Transverse colon (tissue), 4 donors: ENCODE measurements at places on chromosomes 1 and 21.

DNA sequence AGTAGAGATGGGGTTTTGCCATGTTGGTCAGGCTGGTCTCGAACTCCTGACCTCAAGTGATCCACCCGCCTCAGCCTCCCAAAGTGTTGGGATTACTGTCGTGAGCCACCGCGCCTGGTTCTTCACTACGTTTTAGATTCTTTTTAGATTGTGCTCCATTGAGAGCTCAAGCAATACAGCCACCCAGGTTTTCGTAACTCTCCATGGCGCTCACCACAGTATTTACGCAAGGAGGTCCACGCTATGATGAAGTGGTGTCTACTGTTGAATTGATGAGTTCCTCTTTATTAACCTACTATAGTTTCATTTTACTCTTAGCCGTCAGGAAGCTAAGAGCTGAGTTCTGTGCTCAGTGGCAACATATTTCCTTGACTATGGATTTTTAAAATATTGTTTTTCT is 1.8 kb upstream of the KIF1B start:
- DNase-seq, result no peak

GRCh38 chr1:202452508-202452907 is 104.0 kb downstream of the PPP1R12B start:
- DNase-seq, result no peak

- DNase-seq, result no peak
Measured at GRCh38 chr21:45651921-45652320, 8.4 kb downstream of the PCBP3 start.

GRCh38 chr1:167974698-167975097 is 37.8 kb upstream of the MPC2 start:
- no peak for DNase-seq

GRCh38 chr1:178046591-178047270 is 47.2 kb upstream of the RASAL2 start:
- DNase-seq, result no peak

DNA sequence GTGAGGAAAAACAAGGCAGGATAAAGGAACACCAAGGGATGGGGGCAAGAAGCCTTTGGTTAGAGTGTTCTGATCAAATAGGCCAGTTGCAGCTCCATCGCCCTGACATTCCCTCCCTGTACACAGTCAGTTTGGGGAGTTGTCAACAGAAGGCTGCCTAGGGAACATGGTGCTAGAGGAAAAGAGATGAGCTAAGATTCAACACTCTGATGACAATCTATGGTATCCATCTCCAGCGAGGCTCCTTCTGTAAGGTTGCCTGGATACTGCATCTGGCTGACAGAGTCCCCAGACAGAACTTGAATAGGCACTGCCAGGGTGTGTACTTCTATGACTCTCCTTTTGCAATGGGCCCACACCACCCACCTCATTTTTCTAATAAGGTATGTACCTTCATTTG is 11.2 kb upstream of the SLAMF9 start:
- DNase-seq, result no peak

GRCh38 chr1:32619701-32620485 is 30.5 kb downstream of the ZBTB8OS start:
- no peak for DNase-seq

- no peak for DNase-seq
Measured at GRCh38 chr1:112044745-112045144, 55.3 kb upstream of the KCND3 start.
